ENCODE measurements at places on chromosomes 7 and 10.
A peak's percentile ranks its signal among the peaks of the same experiment; 100 is the strongest.

GRCh38 chr10:87767253-87767652, 50.8 kb downstream of the ATAD1 start:
- no peak for DNase-seq

- no peak for DNase-seq
These were observed 29.5 kb downstream of the NPSR1 start for GRCh38 chr7:34687529-34687928.

- DNase-seq: no peak
These were observed 503.3 kb downstream of the SORCS1 start for GRCh38 chr10:106661133-106661766.

- DNase-seq: no peak
These were observed 50.6 kb upstream of the SRPK2 start for GRCh38 chr7:105439174-105439893.

GRCh38 chr7:24978843-24979469, 1.0 kb downstream of the OSBPL3 start:
- DNase-seq: no peak

DNA sequence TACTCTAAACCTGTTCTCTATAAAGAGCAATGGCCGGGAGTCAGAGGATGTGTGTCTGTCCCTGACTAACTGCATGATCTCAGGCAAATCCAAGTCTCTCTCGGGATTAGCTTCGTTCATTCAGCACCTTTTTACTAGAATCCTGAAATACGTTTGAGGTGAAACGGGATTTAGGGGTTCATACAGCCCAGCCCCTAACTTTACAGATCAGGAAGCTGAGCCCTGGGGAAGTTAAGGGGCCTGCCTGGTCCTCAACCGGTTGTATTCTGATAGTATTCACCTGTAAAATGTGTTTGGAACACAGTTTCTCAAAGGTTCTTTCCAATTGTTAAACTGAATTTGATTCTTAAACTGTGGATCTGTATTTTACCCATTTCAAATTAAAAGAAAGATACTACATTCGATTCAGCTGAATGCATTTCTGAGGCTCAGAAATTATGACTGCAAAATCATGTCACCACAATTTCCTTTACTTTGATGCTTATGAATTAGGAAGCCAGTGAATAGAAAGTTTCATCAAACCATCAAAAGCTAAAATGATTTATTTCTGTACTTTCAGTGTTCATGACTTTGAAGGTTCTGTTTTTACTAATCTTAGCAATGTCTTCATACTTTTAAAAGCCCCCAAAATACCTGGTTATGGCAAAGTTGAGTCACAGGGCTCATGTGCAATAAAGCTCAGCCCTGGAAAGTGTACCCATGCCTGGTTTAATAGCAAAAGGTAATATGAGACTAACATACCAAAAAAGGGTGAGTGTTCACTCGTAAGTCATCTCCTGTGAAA, 28.9 kb upstream of the EZH2 start:
- no peak for DNase-seq

DNA sequence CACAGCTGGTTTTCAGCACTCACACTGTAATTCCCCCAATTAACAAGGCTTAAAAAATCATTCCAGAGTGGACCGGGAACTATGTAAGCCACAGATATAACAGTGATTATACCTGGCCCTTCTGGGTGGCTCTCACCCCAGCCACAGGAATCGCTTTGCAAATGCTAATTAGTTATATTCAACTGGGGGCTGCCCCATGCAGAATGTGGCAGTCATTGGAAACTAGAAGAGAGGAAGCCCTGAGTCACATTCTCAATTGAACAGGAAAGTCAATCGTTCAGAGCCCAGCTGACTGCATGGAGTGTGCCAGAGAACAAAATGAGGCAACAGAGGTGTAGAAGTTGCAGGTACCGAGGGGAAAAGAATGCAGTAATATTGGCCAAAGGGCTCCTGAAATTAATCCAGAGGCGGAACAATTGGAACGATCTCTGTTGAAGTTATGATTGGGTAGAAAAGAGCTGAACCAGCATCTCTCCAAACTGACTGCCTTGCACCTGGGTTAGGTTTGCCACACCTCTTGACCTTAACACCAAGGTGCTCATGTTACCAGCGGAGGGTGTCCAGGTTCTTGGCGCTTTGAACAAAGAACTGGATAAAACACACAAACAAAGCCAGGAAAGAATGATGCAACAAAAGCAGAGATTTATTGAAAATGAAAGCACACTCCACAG, 909.7 kb upstream of the AUTS2 start:
- DNase-seq: no peak

DNA sequence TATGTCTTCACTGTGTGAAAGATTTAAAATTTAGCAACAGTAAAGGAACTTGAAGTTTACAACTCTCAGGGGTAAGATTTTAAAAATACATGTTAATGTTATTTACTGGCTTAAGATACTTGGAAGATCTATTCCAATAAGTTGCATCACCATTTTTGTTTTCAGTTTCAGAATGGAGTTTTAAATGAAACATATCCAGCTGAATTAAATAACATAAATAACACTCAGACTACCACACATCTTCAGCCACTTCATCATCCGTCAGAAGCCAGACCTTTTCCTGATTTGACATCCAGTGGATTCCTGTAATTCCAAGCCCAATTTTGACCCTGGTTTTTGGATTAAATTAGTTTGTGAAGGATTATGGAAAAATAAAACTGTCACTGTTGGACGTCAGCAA, 44.3 kb downstream of the AHR start:
- DNase-seq: no peak

- no peak for DNase-seq
These were observed 161.4 kb downstream of the ELMO1 start for GRCh38 chr7:37287131-37287855.

- no peak for DNase-seq
These were observed 90.3 kb downstream of the BTRC start for GRCh38 chr10:101444058-101444898.

- DNase-seq: no peak
These were observed 522.7 kb downstream of the CNTNAP2 start for GRCh38 chr7:146639291-146639690.

DNA sequence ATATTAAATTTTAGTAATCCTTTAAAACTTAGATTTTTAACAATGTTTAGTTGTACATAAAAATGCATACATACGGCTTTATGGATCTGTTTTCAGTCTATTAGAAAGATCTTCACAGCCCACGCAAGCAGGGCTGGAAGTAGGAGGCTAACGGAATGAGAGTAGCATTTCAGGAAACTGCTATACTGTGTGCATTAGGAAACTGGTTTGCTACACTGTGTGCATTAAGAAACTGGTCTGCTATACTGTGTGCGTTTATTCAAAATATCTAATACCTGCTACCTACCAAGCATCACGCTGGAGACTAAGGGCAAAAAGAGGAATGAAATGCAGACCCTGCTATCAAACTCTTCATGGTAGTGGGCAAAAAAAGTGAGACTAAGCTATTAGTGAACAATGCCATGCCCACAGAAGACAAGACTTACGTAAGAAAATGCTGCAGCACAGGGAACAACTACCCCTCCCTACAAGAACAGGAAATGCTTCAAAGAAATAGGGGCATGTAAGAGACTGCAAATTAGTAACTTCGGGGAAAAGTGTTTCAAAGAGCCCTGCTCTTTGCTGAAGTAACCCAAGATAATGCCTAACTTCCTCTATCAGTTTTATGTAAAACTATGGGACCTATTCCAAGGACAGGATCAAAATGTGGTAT, 11.3 kb downstream of the RAB11FIP2 start:
- DNase-seq: no peak

GRCh38 chr7:139829775-139830117, 682 bp downstream of the TBXAS1 start:
- no peak for DNase-seq

GRCh38 chr7:45390180-45390579, 184.0 kb upstream of the ADCY1 start:
- no peak for DNase-seq

GRCh38 chr7:134985894-134986362, 380 bp upstream of the AGBL3 start:
- no peak for DNase-seq

- DNase-seq: no peak
These were observed 67.9 kb upstream of the AFAP1L2 start for GRCh38 chr10:114471906-114472876.

DNA sequence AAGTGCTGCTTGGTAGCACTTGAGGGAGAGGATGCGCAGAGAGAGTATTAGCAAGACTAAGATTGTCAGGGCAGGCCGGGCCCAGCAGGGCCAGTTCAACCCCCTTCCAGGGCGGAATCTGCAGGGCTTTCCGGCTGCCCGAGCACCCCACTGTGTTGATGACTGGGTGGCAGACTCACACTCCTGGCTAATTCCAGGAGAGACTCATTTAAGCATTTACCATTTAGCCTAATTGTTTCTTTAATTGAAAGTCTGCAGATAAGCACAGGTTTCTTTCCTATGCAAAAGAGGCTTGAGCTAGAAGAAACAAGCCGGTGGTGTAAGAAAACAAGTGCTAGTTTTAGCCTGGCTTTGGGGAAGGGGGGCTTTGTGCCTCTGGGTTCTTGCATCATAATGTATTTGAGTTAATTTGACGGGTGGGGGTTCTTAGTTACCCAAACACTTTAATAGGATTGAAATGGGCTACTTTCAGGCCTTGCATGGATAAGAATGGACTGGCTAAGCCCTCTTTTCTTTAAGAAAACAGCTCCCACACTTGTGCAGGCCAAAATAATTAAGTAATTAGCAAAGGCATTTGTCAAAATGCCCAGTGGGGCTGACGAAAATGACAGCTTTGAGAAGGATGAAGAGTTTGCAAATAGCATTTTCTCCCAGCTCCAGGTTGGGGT, 201.3 kb downstream of the MYOF start:
- no peak for DNase-seq

GRCh38 chr10:17820943-17821342, 11.8 kb downstream of the MRC1 start:
- DNase-seq: no peak

GRCh38 chr10:86687750-86688149, 19.4 kb downstream of the LDB3 start:
- DNase-seq: no peak

- DNase-seq: no peak
These were observed 130.8 kb downstream of the ITGA8 start for GRCh38 chr10:15588635-15589508.

GRCh38 chr7:83494683-83495082, 154.3 kb downstream of the SEMA3E start:
- DNase-seq: no peak

- peak; percentile 12 for DNase-seq
These were observed at the start of gene PIK3AP1 for GRCh38 chr10:96720422-96721206. PIK3AP1 (minus strand) TSS chr10:96720514; CDS start chr10:96720394, 120 bp downstream.

GRCh38 chr10:17703706-17704105, 48.3 kb upstream of the TMEM236 start:
- DNase-seq: no peak

- DNase-seq: no peak
These were observed 58.4 kb downstream of the MAPK8 start for GRCh38 chr10:48364659-48365405.

DNA sequence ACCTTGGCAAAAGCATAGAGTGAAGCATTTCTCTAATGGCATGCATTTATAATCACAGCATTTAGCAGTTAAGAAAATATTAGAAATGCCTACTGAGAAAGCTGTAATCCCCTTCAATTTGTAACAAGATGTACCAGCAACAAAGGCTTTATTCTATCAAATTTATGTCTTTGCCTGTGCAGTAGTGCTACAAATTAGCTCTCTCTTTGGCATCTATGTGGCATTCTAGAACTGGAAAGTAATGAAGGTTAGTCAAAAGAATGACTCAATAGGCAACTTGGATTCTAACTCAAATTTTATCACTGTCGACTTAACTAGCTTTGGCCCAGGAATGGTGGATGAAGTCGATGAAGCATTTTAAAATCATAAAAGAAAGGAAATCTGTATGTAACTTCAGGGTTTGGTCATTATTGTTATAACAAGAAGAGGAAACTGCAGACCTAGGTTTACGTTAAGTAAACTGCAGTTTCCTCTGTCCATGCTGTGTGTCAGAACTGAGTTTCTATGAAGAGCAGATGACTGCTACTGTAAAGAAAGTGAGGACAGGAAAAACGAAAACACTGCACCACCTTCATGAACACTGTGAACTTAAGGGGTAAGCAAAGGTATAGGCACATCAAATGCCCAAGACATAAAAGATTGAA, 140.0 kb downstream of the RAPGEF5 start:
- no peak for DNase-seq

- DNase-seq: no peak
These were observed 39.2 kb downstream of the AGAP3 start for GRCh38 chr7:151125470-151125845.

GRCh38 chr10:74133923-74134820, 16.5 kb downstream of the AP3M1 start:
- DNase-seq: no peak

DNA sequence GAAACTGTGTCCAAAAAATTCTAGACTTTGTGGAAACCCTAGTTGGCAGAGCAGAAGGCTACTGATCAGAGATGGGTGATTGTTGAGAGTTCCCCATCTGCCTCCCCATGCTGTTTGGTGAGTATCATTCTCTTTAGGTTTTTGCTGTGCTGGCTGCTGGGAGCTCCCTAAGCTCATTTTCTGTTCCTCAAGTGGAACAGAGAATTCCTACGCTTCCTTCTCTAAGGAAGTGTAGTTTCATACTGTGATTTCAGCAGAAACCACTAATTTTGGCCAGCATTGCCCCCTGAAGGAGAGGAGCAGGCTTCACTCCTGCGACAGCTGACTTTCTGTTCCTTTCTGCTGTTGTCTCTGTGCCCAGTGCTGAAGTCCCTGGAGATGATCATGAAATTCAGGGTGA, 355.3 kb upstream of the NPVF start:
- no peak for DNase-seq

- no peak for DNase-seq
These were observed 238.7 kb downstream of the SEC23IP start for GRCh38 chr10:120131183-120131582.

GRCh38 chr7:143931739-143932138, 3.3 kb upstream of the OR2F2 start:
- no peak for DNase-seq

GRCh38 chr10:15169555-15170401, 1.3 kb upstream of the NMT2 start:
- no peak for DNase-seq

Measured in stimulated activated CD8-positive, alpha-beta memory T cell treated with anti-CD3 and anti-CD28 coated beads, Interleukin-4, amount 100 ng/mL, for 1 hour (primary cell).